ENCODE measurements at places on chromosomes 12 and 14. TPM values are rescaled to one million over a fixed set of nuclear protein-coding genes. Genes with fewer than 3 reads are reported as not detected.

KRT78 gene
- total RNA-seq, result 0.69 TPM

DNA sequence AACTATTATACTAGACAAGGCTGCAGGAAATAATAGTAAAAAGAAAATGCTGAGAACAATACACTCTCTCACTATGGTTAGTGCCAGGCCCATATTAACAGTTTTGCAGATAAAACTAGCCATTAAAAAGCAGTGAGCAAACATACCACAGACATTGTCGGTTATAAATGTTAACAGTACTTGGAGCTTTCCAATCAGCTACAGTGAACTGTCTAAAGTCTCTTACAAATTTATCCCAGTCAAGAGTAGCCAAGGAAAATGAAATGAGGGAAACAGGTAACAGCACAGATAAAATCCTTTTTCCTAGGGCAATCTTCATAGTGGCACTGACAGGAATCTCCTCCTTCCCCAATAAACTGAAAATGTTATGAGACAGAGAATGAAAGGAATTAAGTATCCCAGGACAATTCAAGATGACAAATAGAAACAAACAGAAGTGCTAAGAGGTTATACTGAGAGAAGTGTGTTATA, 30.8 kb downstream of the PAWR start:
- DNase-seq, result no peak

GPD1 gene
- total RNA-seq, result 1.0 TPM

DNA sequence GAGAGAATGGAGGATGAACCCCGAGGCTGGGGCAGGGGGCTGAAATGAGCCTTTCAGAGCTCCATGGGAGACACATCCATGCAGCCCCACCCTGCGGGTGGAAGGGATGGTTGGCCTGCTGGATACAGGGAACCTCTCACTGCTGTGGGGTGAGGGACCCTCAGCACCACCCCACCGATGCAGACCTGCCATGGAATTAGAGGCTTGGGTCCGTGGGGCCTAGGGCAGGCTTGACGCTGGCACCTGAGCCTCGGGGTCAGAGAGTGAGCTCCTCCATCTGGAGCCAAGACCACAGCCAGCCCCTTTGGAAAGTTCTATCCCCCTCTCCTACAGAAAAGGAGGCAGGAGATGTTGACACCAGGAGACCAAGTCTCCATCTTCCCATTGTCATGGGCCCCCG, 7.4 kb upstream of the KRT74 start:
- no peak for DNase-seq

- DNase-seq, result no peak
Measured at GRCh38 chr12:77116277-77116676, 50.9 kb upstream of the E2F7 start.

CPM gene
- total RNA-seq, result 11.9 TPM

- DNase-seq, result no peak
Measured at GRCh38 chr12:1705774-1706631, 15.1 kb downstream of the ADIPOR2 start.

DNA sequence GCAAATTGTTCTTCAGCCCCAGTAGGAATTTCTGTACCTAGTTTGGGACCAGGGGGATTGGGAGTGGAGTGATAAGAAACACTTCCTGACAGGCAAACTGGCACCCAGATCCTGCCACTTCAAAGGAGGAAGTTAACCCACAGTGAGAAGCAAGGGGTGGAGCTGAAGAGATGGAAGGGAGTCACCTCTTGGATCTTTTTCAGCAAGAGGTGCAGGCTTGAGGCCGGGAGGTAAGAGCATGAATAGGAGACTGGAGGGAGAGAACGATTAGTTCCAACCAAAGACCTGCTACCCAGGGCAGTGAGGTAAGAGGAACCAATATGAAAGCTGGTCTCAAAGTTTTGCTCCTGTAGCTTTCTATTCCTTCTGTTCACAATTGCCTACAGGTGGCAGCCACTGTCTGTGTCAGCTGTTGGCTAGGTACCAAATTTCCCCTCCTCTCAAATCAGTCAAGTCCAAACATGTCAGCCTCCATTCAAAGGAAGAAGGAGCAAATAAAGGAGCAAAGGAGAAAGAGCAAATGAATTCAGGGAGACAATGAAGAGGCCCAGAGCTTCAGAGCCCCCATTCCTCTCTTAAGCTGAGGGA, 14.9 kb upstream of the TAC3 start:
- DNase-seq, result no peak

CCDC175 gene
- not detected for total RNA-seq

DNA sequence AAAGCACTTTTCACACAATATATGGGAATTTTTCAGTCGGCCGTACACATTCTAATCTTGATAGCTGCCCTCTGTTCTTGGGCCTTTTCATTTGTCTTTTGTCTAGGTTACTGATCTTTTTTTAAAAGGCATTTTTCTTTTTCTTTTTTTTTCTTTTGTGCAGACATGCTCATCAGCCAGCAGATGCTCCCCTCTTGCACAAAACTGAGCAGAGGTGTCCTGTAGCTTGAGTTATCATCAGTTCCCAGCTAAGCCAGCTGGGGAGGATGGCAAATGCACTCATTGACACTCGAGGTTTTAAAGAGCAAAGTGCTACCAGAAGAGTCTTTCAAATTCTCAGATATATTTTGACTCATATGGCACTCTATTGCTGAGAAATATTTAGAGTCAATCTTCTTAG, 913.9 kb upstream of the SEL1L start:
- DNase-seq, result no peak

GRCh38 chr12:10362325-10362724, 27.5 kb downstream of the KLRK1 start:
- no peak for DNase-seq

TNFAIP2 gene
- 113 TPM for total RNA-seq

DNA sequence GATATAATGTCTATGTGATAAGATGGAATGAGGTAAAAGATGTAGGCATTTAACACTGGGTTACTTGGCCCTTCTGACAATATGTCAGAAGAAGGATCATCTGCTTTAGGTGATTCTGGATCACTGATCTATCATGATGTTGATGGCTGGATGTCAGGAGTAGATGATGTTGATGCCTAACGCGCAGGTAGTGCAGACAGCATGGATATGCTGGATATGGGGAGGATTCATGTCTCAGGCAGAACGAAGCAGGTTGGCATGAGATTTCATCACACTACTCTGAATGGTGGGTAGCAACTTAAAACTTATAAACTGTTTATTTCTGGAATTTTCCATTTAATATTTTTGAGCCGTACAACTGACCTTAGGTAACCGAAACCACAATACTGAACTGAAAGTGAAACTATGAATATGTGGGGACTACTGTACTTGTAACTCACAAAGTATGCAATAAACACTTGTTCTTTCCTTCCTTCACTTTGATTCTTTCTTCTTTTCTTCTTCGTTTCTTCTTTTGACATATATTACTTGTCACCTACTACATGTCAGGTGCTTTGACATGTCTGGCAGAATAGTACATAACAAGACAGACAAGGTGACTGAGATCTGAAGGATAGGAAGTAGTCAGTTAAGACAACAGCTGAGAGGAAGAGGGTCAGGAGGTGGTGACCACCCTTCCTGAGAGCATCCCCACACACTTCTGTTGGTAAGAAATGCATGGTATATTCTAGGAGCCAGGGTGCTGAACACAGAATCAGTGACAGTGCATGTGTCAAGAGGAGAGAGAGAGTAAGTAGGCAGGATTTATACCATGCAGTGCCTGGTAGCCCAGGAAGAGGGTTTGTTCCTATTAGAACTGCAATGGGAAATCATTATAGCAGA, 238.8 kb downstream of the PPFIA2 start:
- no peak for DNase-seq

SLC25A47 gene
- not detected for total RNA-seq

- DNase-seq, result no peak
Measured at GRCh38 chr14:106850913-106851825, 1324.8 kb downstream of the TMEM121 start.

KRT83 gene
- not detected for total RNA-seq

All from Calu3 (cell line).